Inflammatory macrophage treated with lipopolysaccharide for 4 hours (primary cell): ENCODE measurements at places on chromosomes 4 and X.
A peak's percentile ranks its signal among the peaks of the same experiment; 100 is the strongest.

DNA sequence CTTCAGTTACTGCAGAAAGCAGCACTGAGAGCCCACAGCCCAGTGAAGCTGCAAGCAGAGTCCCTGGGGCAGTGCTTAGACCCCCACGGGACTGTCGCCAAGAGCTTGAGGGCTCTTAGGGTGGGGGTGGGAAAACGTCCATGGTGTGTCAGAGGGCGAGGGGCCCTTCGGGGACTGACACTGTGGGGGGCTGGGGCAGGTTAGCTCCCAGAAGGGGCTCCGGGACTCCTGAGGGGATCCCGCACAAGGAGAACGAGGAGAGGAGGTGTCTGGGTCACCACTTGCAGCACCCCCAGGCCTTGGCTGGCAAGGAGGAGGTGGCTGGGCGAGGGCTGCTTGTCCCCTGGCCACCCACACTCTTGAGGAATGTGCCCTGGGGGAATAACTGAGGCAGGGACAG lies 20.8 kb downstream of the NAT8L start:
- no peak for DNase-seq

GRCh38 chr4:81527115-81527514 lies 55.4 kb upstream of the RASGEF1B start:
- DNase-seq: no peak

GRCh38 chr4:158571736-158572135 lies 50.1 kb downstream of the RXFP1 start:
- DNase-seq: no peak

DNA sequence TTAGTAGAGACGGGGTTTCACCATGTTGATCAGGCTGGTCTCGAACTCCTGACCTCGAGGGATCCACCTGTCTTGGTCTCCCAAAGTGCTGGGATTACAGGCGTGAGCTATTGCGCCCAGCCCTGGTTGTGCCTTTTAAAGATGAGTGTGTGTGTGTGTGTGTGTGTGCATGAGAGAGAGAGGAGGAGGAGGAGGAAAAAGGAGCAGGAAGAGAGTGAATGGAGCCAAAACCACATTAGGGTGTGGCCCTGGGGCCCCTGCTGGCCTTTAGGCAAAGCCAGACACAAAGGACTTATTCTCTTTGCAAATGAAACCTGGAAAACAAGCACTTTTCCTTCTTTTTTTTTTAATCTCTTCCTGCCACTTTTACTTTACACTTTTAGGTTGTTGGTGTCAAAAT lies 48.2 kb upstream of the KLF3 start:
- no peak for DNase-seq

DNA sequence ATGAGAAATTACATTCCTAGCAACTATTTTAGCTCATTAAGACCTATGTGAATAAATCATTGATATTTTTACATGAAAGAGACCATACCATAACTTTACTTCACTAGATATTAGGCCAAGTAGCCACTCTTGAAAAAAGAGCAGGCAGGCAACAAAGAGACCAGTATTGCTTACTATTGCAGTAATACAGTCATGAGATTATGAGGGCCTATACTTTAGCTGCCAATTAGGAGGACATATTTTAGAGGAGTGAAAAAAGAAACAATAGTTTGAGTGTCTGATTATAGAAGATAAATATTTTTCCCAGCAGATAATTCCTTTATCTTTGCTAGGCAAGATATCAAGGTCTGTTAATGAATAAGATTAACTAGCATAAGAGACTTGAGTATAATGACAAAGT lies 739.0 kb downstream of the GRID2 start:
- DNase-seq: no peak

- no peak for DNase-seq
Observed at GRCh38 chr4:182862921-182863320, 54.3 kb downstream of the DCTD start.

GRCh38 chr4:183129125-183129524 lies 30.1 kb downstream of the WWC2 start:
- no peak for DNase-seq

DNA sequence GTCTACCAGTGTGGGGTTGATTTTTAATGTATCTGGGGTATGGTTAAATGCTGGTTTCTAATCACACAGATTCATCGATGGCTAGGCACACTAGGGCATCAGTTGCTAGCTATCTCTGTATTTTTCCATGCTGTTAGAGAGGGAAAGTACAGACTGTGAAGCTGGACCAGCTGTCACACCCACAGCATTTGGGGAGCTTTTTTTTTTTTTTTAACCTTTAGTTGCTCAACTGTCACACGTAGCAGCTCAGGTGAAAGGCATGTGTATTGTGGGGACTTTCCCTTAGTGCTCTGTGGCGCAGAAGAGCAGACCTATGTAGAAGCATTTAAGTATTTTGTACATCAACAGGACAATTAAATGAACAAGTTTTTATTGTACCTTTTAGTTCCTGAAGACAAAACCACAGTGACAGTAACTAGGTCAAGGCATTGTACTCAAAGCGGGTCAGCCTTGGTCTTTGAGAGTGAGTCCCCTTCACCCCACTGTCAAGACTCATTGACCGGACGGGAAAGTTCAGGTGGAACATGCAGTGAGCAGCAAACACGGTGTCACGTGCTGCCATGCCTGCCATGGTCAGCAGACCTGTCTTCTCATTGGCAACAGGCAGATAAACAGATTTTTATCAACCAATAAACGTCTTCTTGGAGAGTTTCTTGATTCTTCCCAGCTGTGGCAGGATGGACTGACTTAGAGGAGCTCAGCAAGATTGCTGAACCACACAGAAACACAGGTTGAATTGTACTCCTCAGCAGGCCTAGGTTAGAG lies 65.3 kb downstream of the CASP3 start:
- DNase-seq: no peak

- DNase-seq: no peak
Observed at GRCh38 chr4:38951598-38951997, 80.6 kb downstream of the TMEM156 start.

- no peak for DNase-seq
Observed at GRCh38 chr4:1939664-1940509, 68.7 kb downstream of the NSD2 start.

- no peak for DNase-seq
Observed at GRCh38 chr4:24335616-24336015, 248.7 kb downstream of the DHX15 start.

DNA sequence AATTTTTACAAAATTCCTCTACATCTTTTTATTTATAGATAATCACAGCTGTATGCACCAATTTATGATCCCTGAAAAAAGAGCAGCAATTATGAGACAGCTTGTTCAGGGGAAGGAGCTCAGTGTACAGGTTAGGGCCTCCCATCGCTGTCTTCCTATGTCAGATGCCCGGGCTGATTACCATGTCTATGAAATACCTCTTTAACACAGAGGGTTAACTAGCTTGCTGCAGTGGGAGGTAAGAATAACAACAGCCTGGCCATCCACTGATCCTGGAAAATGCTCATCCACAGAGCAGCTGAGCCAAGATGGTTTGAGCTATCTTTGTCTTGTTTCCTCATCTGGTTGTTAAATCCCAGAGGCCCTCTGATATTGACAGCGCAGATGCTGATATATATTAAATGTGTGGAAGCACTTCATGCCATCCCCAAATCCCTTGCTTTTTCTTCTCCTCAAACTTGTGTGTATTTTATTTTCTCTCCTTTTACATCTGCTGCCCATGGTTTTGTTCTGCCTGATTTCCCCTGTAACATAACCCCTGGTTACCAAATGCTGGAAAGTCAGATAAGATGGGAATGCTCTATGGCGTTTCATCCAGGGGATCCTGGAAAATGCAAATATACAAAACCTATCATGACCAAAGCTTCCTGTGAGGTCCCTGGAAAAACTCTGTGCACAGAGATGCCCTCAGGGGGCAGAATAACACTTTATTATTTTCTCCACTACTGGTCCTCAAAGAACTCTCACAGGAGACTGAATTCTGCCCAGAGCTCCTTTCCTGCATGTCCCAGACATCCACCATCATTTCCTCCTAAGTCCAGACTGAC lies 85.8 kb upstream of the PUDP start:
- no peak for DNase-seq

- DNase-seq: peak; percentile 11
Observed at GRCh38 chr4:140568507-140569306, at the start of gene UCP1. TSS of gene UCP1 (minus strand) at chr4:140568961. CDS start at chr4:140568729, 232 bp downstream.
